ENCODE measurements at places on chromosomes 3 and 15.

DNA sequence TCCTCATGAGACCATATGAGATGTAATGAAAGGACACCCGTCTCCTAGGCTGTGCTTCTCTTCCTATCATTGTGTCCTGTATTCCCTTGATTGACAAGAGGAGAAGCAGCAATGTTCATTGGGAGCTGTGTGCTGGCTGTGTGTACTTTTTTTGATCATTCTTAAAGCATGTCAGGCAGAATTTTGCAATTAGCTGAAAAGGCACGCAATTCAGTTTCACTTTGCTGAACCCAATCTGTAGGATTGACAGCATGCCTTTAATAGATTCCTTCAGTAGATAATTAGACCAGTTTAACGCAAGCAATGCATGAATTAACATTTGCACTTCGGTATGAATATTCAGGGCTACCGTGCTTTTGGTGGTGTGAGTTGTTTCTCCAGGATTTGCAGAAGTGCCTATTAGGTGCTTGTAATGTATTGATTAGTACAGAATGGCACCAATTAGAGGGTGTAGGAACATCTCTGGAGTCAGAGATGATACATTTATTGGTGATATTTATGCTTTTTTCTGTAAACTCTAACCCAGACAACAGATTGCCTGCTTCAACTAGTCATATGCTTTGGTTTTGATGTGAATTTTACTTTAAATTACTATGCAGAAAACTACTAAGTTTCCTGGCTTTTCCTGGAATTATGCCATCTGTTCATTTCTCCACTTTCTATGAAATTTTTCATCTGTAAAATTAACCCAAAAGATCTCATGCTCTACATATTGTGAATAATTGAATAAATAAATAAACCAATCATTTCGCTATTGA, 114.3 kb downstream of the NSUN3 start:
- no peak for DNase-seq

DNA sequence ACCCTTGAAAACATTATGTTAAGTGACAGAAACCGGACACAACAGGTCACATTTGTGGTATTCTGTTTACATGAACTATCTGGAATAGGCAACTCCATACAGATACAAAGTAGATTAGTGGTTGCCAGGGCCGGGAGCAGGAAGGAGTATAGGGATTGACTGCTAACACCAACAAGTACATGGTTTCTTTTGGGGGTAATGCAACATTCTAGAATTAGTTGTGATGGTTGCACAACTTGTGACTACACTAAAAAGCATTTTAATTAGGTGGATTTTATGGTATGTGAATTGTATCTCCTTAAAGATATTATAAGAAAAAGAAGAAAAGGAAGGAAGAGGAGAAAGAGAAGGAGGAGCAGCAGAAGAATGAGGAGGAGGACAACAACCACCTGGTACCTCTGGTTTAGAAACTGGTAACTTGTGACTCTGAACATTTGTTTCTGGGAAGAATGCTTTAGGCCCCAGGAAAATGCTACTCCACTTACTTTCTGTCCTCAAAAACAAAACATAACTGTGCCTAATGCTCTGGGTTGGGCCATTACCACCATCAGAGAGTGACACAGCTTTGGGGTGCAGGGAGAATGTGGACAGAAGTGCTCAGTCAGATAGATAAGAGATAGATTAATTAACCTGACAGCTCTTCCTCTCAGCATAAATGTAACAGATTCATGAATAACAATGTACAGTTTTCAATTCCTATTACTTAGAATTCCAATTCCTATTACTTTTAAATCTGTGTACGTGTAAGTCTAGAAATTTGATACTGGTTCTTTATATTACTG, 20.3 kb downstream of the SETMAR start:
- no peak for DNase-seq

- DNase-seq: no peak
Observed at GRCh38 chr3:45240292-45240691, 14.2 kb upstream of the TMEM158 start.

DNA sequence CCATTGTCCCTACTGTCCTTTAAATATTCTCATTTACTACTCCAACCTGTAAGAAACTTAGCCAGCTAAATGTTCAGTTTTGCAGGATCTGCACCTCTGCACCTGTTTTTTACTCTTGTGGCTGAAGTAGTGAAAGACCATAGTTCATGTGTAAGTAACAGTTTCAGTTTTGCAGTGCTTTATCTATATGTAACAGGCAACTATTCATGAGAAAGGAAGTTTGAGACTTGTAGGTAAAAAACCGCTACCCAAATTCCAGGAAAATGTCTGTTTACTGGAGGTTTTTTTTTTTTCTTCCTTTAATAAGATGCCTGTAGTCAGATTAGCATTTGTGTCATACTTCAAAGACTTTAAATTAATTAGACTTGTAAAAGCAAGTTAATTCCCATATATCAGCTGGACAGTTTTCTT, 25.4 kb upstream of the MBNL1 start:
- DNase-seq: no peak

GRCh38 chr3:165159760-165160421, 36.3 kb downstream of the SLITRK3 start:
- no peak for DNase-seq

DNA sequence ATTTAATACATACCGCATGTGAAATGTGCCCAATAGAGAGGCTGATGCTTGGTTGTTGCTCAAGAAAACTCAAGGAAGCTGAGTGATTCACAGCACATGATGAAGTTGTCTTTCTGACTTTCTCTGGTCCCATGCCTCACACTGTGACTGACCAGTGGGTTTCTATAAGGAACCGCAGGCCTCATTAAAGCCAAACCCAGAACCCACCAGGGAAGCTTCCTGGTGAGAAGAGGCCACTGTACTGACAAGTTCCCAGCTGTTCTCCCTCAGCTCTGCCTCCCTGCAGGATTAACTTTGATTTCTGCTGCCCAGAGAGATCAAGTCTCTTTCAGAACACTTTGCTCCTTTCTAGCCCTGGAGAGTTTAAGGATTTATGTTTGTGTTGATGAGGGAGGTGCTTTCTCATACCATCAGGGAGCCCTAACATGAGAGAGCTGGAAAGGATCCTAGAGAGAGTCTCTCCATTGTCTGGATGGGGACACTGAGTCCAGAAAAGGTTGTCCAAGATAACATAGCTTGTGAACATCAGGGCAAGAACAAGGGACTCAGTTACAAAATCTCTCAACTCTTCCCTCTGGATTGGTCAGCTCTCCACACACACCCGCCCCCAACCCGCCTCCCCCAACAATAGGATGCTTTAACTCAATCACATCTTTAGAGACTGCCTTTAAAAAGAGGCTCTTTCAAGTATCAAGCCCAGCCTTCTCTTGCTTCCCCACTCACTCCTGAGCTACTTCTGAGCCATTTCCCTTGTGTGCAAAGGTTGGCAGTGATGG, 303.2 kb upstream of the TLE3 start:
- DNase-seq: no peak

GRCh38 chr15:28182731-28183130, 83.6 kb upstream of the OCA2 start:
- DNase-seq: no peak

- DNase-seq: no peak
Observed at GRCh38 chr15:83282776-83283137, 1.7 kb downstream of the BNC1 start.

GRCh38 chr3:81743096-81744025, 18.1 kb downstream of the GBE1 start:
- DNase-seq: no peak

DNA sequence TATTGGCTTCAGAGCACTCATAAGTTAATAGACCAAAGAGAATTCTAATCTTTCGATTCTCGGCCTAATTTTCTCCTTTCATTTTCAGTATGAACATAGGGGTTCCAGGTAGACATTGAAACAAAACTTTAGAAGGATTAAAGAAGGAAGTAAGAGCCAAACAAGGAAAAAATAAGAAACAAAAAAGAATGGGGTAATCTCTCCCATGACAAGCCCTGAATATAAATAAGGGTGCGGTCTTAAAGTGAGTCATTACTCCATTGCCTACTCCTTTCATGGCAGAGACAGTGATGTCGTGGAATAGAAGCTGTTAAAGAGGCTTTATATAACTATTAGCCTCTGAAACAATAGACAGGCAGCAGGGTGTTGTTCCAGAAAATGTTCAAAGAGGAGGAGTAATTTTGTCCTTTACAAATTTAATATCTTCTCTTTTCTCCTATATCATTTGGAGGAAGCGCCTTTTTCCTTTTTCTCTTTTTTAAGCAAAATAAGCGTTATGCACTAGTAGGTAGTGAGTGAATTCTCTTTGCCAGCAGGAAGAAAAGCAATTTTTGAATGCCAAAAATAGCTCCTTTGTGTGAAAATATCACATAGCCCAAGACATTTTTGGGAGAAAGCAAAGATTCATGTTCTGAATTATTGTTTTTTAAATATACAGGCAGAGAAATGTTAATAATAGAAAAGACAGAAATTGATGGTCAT, 607.9 kb upstream of the KCNMB2 start:
- DNase-seq: no peak

GRCh38 chr3:111802163-111802625, 56.9 kb upstream of the PHLDB2 start:
- DNase-seq: no peak

GRCh38 chr3:25564075-25564474, 100.6 kb downstream of the TOP2B start:
- no peak for DNase-seq

DNA sequence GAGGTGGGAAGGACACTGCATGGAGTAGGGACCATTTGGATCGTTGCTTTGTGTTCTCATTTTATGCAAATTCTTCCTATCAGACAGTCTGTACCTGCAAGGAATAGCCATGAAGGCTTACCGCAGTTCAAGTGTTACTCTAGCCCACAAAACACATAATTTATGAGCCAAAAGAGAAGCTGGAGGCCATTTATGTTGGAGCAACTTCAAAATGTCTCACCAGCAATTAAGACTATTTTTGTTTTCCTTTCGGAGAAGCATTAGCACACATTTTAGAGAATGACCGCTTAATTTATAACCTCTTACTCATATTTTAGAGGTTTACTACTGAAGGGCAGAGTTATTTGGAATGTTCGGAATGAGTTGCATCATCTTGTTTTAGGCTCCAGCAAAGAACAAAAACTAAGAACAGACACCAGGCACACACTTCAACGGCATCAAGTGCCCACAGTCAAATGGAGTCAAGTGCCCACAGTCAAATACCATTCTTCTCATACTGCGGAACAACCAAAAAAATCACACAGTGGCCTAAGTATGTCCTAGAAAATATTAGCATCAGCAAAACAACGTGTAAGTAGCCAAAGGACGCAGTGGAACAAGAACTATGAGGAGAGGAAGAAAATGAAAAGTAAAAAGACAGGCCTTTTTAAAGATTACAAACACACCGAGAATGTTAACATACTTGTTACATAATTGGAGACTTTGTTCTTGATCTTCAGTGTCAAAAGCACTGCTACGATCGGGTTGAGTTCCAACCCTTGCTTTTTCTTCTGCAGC, 17.5 kb upstream of the GOLGA8J start:
- no peak for DNase-seq

DNA sequence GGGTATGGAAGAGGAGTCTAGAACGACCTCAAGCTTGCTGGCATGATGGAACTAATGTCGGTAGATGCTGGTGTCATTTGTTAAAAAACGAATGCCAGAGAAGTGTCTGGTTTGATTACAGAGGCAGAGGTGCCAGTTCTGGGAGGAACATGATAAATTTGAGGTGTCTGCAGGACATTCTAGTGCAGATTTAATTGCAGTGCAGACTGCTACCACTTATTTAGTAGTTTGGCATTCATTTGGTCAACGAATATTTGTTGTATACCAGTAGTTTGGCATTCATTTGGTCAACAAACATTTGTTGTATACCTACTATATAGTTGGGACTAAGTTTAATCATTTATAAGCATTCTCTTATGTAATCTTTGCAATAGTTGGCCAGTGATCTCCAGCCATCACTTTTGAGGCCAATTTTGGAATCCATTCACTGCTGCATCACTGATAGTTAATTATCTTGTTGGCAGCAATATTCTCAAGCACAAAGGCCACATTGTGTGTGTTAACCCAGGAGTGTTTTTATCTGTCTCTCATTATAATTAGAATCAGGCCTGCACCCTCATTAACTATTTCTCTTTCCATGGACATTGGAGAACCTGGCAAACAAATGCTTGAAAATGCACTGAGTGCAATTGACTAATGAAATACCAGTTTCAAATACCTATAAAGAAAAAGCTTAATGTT, 19.5 kb upstream of the TGFBR2 start:
- DNase-seq: no peak

DNA sequence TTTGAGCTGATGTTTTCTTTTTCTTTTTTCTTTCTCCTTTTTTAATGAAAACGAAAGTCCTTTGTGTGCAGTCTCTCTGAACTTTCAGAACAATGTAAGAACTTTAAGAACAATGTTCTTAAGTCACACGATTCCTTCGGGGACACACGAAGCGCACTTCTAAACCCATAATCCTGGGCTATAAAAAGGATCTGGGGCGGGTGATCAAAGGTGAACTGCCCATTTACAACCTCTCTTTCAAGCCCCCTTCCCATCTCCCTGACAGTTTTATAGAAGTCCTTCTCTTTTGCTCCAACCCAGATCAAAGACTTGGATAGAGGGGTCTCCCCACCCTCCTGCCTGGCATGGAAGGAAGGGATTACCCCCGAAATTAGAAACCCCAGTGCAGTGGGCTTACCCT, 126.8 kb downstream of the BDH1 start:
- DNase-seq: no peak

- no peak for DNase-seq
Observed at GRCh38 chr3:45232521-45232920, 6.4 kb upstream of the TMEM158 start.

GRCh38 chr3:195557322-195557721, 14.2 kb upstream of the PPP1R2 start:
- DNase-seq: no peak

DNA sequence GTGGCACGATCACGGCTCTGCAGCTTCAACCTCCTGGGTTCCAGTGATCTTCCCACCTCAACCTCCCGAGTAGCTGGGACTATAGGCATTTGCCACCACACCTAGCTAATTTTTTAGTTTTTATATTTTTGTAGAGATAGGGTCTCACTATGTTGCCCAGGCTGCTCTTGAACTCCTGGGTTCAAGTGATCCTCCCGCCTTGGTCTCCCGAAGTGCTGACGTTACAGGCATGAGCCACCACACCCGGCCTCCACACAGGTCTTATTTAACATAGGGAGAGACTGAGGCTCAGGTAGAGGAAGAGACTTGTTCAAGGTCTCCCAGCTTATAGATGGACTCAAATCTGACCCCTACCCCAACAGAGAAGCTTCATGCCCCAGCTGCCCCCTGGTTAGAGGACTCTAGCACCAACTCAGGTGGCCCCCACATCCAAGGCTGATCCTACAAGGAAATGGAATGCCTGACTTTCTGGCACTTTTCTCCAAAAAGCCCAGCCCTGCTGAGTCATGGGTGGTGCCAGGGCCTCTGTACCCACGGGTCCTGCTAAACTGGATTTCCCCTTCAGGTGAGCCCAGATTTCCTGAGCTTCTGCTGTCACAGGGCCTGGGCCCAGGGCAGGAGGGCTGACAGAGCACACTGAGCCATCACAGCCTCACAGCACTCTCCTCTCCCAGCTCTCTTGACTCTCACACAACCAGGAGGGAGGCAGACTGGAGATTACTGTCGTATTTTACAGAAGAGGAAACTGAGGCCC, 5.6 kb downstream of the TMEM40 start:
- no peak for DNase-seq

GRCh38 chr3:15782429-15782828, 15.3 kb downstream of the ANKRD28 start:
- no peak for DNase-seq
